LHCN-M2 (cell line): ENCODE measurements at places on chromosomes 7 and 10.

DNA sequence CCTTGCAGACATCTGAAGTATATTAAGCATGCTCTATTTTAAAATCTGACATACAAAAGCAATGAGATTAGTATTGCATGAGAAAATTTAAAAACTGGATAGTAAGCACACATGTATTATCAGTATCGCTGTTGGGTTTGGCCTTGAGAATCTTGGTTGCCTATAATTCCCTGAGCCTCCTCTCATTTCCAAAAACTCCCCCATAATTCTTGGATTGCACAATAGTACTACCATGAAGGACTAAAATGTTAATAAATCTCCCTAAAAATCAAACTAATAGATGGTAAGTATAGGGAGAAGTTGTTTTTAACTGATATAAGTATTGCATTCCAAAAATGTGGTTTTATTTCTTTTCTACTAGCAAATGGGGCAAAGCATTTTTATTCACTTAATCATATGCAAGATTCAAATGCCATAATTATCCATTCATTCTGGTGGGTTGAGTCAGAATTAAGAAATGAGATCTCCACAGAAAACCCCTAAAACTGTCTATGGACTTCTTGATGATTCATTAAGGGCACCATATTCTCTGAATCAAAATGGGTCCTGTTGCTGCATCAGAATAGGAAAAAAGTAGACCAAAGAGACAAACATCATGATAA, 10.3 kb upstream of the VIM start:
- peak; percentile 87 for DNase-seq

- peak; percentile 71 for DNase-seq
Measured at GRCh38 chr7:83347945-83348444, 185.3 kb upstream of the PCLO start.

DNA sequence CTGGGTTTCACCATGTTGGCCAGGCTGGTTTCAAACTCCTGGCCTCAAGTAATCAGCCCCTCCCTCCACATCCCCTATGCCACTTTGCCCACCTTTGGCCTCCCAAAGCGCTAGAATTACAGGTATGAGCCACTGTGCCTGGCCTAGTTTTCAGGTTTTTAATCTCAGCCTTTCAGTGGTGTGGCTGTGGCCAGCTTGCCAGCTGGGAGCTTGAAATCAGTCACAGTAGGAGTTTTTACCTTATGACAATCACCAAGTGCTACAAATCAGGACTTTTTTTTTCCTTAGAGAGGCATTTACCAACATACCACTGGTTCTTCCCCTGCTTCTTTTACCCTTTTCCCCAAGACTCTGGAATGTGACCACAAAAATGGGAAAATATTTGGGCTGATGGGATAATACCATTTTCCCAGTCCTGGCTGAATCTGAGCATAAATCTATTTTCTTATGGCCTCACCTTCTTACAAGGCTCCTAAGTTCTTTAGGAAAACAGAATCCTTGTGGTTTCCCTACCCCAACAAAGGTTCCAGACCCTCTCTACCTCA, 6.2 kb downstream of the STEAP4 start:
- DNase-seq: no peak

DNA sequence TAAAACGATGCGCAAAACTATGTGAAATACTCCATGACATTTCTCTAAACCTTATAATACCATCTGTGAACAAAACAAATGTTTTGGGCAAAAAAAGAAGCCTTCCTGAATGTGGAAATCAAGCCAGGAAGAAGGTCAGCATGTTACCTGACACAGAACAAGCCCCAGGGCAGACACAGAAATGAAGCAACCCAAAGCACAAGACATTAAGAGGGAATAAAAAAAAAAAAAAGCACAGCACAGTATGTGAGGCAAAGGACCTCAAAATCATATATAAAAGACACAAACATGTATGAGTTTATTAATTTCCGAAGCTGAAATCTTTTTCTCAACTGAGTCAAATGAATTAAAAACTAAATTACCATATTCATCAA, 161.8 kb downstream of the SKIDA1 start:
- no peak for DNase-seq

DNA sequence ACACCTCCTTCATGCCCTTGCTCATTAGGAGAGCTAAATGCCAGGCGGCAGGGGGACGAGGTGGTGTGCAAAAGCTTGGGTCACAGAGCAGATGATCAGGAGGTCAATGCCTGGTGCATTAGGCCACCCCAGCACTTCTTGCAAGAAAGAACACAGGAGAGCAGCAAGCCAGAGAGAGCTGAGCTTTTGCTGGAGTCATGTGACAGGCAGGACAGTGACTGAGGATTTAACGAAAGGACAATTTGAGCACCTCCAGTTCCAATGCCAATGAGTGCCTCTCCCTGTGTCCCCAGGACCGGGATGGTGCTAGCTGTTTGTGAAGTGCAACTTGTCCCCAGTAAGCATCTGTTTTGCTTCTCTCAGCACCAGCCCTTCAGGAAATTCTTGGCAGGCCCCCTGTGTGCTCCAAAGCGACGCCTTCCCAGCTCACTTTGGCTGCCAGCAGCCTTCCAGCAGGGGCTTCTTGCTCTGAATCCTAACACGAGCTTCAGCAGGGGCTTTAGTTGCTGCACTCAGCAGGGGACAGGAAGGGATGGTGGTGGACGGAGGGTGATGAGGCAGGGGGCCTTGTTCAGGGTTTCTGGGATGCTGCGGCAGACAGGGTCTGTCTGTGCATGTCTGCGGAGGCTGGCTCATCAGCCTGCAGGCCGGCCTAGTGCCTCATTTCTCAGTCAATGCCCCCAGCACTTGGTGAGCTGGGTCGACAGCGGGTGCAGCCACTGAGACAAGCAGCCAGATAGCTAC, 368.1 kb downstream of the RPS24 start:
- no peak for DNase-seq

- DNase-seq: no peak
Measured at GRCh38 chr10:43686414-43686813, 37.7 kb upstream of the ZNF32 start.

DNA sequence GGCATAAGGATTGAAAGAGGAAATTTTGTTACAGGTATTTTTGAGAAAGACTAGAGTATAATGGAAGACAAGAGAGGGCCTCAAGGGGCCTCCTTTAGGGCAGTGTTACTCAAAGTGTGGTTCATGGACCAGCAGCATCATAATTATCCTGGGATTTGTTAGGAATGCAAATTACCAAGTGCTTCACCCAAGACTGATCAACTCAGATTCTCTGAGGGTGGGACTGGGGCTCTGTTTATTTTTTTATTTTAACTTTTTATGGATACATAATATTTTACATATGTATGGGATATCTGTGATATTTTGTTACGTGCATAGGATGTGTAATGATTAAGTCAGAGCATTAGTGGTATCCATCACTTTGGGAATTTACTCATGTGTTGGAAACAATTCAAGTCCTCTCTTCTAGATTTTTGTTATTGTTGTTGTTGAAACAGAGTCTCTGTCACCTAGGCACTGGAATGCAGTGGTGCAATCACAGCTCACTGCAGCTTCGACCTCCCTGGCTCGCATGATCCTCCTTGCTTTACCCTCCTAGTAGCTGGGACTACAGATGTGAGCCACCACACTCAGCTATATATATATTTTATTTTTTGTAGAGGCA, 2.2 kb upstream of the KCTD7 start:
- peak; percentile 54 for DNase-seq

DNA sequence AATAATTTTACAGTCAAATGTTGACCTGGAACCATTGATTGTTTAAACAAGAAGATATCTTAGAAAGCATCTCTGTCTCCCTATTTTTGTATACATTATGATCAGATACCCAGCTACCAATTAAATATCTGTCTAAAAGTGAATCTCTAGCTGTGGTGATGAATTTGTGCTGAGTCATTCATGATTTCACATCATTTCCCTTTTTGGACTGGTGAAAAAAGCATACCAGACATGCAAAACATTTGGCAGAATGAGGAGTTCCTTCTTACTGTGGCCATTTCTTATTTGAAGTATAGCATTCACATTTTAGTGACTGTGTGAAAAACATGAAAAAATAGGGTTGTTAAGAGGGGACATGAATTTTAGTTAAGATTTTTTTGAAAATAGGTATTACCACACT, 98.0 kb upstream of the GATA3 start:
- peak; percentile 68 for DNase-seq

- DNase-seq: peak; percentile 29
Measured at GRCh38 chr10:86673827-86674581, 5.7 kb downstream of the LDB3 start.

DNA sequence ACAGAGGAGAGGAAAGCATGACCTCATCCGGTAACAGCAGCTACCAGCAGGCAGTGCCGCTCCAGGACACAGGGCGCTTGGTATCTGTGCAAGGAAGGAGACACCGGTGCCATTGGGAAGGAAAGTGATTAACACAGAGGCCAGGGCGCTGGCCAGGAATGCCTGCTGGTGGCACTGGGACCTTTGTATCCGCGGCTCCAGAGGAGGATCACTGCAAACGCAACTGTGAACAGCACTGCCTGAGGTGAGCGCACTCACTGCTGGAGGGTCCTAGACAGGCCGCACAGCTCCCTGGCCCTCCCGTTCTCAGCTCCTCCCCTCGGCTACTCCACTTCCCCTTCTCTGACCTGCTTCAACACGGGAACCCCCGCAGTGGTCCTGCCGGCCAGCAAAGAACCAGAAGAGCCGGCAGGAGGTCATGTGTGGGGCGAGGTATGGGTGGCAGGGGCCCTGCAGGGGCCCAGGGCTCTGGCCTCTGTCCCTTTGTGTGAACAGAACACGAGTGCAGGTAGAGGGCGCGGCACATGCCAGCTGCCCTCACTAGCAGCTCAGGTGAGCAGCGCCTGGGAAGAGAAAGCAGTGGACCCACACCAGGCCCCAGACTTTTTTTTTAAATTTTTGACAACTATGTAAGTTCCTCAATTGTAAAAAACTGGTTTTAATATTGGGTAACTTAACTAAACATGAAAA, 107.6 kb downstream of the VIPR2 start:
- no peak for DNase-seq

- no peak for DNase-seq
Measured at GRCh38 chr7:5502721-5503243, 79.1 kb upstream of the TNRC18 start.

DNA sequence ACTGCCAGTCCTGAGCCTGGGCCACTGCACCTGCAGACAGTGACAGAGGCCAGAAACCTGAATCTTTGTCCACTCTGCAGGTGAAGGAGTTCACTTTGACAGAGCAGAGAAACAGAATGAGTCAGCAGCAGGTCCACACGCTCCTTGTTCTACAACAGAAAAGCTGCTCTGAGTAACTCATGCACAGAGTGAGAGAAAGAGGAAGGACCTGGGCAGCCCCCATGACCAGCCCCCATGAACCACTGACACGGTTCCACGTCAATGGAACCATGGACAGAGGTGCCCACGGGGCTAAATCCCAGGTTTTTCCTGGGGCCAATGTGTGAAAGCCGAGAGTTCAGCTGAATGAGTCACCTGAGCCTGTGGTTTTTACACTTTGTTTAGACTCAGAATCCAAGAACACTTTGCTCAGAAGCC, 40.8 kb upstream of the CTBP2 start:
- peak; percentile 21 for DNase-seq
